ENCODE measurements at places on chromosomes 6 and 20. TPM values are rescaled to one million over a fixed set of nuclear protein-coding genes. Genes with fewer than 3 reads are reported as not detected.

The OR2H2 gene
- not detected for total RNA-seq

The ESF1 gene
- total RNA-seq, result 20.2 TPM

The HLA-DMA gene
- 182 TPM for total RNA-seq

The GNAS-AS1 gene
- 1.6 TPM for total RNA-seq

The ADAM33 gene
- total RNA-seq, result not detected

The SAMD5 gene
- 0.23 TPM for total RNA-seq

The TFAP2C gene
- not detected for total RNA-seq

The SIRPB2 gene
- not detected for total RNA-seq

The GGTLC1 gene
- not detected for total RNA-seq

The SLC16A10 gene
- 10.6 TPM for total RNA-seq

Data from GM12878 (cell line).